Mesenteric fat pad (tissue), 1 donor: ENCODE measurements at places on chromosomes 2 and 18. TPM values are rescaled to one million over a fixed set of nuclear protein-coding genes. Genes with fewer than 3 reads are reported as not detected.

DNA sequence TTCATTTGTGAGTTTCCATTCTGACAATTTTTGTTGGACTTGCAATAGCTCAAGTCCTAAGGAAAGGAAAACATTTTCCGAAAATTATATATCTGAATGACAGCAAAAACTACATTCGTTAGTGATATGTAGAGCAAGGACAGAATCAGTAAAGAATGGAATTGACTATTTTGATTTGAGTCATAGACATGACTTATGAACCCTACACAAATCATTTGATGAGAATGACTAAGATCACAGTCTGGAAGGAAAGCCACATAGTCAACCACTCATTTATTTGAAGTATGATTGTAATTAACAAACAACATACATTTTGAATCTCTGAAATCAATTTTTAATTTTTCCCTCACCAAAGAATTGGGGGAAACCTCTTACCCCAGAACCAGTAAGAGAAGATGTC, 231.6 kb upstream of the CRIM1 start:
- no peak for DNase-seq

- DNase-seq = peak; percentile 41
Observed at GRCh38 chr2:235070063-235070706, 118.4 kb downstream of the SH3BP4 start.

Gene PSMA8
- not detected for total RNA-seq

Gene GRP
- not detected for total RNA-seq

GRCh38 chr2:46246790-46247189, 50.4 kb upstream of the EPAS1 start:
- no peak for DNase-seq

DNA sequence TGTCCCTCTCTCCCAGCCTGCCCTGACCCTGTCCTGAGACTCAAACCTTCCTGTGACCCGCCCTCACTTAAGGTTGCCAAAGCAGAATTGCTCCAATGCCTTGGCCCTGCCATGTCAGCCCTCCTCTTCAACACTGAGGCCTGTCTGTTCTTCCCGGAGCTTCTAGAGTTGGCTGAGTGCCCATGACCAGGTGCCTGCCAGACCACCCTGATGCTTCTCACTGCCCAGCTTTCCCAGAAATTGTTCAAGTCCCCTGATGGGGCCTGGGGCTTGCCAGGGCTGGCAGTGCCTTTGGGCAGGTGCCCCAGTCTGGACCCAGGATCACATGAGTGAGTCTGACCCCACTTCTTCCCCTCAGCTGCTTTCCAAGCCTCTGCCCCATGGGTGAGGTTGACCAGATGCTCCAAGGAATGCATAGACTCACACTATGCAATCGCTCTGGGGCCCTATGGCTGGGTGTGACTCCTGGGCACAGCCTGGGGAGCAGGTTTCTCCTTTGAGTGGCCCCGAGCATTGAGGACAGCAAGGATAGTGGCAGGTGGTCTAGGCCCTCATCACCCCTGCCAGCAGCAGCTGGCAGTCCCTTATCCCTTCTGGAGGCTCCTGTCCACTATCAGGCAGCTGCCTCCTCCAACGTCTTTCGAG, 3.1 kb upstream of the INPP5D start:
- DNase-seq = peak; percentile 53

GRCh38 chr18:46338205-46338604, 234.0 kb downstream of the HAUS1 start:
- peak; percentile 33 for DNase-seq

GRCh38 chr18:5317186-5317585, 21.7 kb upstream of the ZBTB14 start:
- DNase-seq = no peak
